ENCODE measurements at places on chromosomes 6 and 20. TPM values are rescaled to one million over a fixed set of nuclear protein-coding genes. Genes with fewer than 3 reads are reported as not detected.

Gene CDH26
- not detected for total RNA-seq

DNA sequence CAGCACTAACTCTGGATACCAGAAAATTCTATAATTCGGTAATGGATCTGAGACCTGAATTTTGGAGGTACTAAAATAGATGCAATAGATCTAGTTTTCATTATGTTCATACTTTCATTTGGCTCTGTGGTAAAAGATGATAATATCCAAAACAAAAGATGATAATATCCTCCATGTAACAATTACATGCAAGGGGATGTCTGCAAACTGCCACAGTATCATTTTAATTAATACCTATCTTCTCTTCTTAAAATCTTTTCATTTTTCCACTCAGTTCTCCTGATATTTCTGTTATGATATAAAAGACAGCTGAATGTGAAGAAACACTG is 15.6 kb downstream of the BTN2A1 start:
- no peak for DNase-seq

DNA sequence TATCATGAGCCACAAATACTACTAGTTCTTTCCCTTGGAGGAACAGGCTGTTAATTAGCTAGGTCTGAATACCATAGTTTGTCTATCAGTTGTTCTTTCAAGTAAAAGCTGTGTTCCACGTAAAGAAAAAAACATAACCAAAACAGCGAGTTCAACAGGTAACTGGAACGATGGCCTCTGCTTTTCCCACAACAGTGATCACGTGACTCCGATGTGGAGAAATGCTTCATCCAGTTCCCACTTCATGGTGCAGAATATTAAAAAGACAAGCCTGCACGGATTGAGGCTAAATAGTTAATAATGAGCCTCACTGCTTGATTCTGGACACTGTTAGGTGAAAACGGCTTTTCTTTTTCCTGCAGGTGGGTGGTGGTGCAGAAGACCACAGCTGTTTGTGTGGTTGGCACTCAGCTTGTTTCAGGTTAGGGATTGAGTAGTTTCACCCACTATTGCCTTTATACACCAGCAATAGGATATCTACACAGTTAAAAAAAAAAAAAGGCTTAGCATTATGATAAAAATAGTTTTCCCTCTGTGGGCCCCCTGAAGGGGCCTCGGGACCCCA is 88.1 kb downstream of the DACT2 start:
- DNase-seq: no peak

Gene VSX1
- not detected for total RNA-seq

- peak; percentile 84 for DNase-seq
Observed at GRCh38 chr6:105810105-105810921, 275.8 kb upstream of the PRDM1 start.

DNA sequence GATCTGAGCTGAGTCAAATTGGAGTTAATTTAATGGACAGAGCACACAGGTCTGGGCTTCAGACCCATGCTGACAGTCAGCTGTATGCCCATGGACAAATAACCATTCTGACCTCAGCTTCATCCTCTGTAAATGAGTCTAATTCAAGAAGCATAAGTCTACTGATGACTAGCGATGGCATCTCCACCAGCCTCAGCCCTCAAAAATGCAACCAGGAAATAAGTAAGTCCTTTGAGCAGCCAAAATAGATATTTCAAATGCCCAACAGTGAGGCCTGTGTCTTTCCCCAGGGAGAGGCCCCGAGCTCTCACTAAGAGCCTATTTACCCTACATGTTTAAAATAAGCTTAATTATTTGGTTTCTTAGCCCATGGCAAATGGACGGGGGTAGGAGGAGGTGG is 114.2 kb upstream of the MTHFD1L start:
- DNase-seq: peak; percentile 33

Gene ANKEF1
- 0.65 TPM for total RNA-seq

- DNase-seq: no peak
Observed at GRCh38 chr6:34068462-34069044, 77.3 kb downstream of the GRM4 start.

- DNase-seq: no peak
Observed at GRCh38 chr6:128284128-128284527, 236.3 kb downstream of the PTPRK start.

DNA sequence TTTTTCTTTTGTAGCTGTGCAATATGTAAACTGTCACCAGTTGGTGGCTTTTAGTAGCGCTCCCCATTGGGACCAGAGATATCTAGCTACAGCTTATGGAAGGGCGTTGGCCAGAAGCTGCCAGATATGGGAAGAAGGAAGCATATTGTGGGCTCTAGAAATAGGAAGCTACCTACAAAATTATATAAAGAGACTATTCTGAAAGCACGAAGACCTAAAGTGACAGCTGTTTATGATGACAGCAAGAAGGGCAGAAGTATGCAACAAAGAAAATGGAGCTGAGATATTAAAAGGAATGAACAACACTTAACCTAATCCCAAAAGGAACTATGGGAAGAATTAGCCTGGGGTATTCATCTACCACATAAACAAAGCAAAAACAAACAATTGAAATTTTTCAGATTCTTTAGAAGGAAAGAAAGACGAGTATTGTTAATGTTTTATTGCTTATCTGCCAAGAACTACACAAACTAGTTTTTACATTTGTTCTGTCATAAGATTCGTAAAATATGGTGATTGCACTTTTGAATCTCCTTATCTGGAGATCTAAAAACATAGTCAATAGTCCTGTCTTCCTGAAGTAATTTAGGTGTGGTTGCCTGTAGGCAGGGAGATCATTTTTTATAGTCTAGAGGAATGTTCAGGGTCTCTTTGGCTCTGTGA is 81.6 kb downstream of the NCOA7 start:
- peak; percentile 30 for DNase-seq

DNA sequence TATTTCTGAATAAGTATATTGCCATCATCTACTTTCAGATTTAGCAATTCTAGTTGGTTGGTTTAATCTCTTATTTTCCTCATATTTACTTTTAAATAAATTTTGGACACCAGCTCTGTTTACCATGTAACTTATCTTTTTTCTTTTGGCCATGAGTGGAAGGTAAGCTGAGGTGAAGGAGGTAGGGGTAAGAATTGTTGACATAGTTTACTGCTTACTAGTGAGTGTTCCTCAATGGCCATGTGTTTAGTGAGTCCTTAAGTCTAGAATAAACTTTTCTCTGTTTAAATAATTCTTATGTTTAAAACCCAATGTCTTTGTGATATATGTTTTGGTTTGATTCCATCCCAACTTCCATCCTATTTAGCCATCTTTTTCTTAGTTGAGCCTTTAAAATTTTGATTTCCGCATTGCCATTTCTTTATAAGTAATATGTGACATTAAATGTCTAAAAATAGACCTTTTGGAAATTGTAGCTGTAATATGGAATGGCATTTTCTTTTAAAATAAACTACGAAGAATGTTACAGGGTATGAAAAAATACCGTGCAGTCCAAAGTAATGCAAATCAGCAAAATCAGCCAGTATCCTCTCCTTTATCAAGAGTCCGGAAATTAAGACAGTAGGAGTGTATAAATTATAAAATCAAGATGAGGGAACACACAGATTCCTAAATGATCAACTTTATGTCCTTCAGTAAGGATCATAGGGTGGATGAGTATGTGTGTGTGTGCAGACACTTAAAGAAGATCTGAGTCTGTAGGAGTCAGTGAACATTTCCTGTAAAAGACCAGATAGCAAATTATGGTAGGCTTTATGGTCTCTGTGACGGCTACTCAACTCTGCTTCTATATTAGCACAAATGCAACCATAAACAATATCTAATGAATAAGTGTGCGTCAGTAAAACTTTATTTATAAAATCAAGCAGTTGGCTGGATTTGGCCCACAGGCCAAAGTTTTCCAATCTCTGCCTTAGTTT is 10.3 kb downstream of the STXBP5 start:
- no peak for DNase-seq

DNA sequence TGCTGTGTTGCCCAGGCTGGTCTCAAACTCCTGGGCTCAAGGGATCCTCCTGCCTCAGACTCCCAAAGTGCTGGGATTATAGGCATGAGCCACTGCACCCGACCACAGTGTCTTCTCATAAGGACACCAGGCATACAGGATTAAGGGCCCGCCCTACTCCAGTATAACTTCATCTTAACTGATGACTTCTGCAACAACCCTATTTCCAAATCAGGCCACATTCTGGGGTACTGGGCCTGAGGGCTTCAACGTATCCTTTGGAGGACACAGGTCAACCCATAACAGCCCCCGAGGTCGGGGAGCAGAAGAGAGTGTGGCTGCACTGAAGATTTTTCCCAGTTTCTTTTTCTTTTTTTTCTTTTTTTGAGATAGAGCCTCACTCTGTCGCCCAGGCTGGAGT is 39.7 kb downstream of the SUN5 start:
- DNase-seq: no peak

- no peak for DNase-seq
Observed at GRCh38 chr6:106772270-106773142, 143.1 kb downstream of the QRSL1 start.

Gene SSTR4
- not detected for total RNA-seq

GRCh38 chr6:131065824-131066171 is 2.8 kb upstream of the EPB41L2 start:
- DNase-seq: no peak

GRCh38 chr20:20003031-20003954 is 13.9 kb upstream of the NAA20 start:
- DNase-seq: peak; percentile 59

DNA sequence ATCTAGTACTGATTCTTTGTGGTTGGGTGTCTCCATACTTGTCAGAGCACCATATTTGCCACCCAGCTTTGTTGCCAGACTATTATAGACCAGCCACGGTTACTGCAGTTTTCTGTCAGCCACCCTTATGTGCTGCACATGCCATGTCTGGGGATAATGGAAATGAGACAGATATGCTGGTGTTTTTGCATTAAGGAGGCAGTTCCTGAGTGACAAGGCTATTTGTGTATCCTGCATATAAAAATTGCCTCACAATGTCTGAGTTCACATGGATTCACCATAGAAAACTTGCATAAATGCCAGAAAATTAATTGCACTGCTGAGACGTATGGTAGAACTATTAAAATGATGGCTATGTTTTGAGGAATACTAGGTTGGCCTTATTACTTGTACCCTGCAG is 51.8 kb downstream of the NKAIN2 start:
- DNase-seq: no peak

Gene SYTL3
- 10.5 TPM for total RNA-seq

Gene ANKRD66
- not detected for total RNA-seq

DNA sequence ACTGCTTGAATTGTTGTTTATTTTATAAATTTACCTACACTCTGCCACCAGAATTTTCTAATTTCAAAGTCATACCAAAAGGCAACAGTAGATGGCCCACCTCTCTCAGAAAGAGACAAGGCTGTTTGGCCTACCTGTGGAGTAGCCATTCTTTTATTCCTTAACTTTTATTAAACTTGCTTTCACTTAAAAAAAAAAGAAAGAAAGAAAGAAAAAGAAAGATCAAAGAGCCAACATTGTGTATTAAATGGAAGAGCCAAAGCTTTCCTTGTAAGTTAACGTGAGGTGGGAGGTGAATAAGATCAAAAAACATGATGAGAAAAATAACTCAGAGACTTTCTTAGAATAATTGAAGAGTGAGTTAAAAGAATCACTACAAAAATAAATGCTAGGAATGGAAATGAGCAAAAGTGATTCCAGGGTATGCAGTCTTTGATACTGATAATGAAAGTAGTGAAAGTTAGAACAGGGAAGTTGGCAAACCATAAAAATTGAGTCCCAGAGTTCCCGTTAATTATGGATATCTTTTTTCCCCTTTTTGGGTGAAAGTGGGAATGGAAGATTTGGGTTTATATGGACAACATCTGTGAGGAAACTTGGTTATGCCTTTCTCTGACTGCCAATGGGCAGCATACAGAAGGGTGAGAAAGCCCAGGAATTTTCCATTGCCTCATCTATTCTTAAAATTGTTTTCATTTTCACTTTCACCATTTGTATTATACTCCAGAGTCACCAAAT is 35.9 kb upstream of the MYB start:
- DNase-seq: peak; percentile 53

GRCh38 chr6:7438011-7438410 is 48.4 kb downstream of the RIOK1 start:
- no peak for DNase-seq

DNA sequence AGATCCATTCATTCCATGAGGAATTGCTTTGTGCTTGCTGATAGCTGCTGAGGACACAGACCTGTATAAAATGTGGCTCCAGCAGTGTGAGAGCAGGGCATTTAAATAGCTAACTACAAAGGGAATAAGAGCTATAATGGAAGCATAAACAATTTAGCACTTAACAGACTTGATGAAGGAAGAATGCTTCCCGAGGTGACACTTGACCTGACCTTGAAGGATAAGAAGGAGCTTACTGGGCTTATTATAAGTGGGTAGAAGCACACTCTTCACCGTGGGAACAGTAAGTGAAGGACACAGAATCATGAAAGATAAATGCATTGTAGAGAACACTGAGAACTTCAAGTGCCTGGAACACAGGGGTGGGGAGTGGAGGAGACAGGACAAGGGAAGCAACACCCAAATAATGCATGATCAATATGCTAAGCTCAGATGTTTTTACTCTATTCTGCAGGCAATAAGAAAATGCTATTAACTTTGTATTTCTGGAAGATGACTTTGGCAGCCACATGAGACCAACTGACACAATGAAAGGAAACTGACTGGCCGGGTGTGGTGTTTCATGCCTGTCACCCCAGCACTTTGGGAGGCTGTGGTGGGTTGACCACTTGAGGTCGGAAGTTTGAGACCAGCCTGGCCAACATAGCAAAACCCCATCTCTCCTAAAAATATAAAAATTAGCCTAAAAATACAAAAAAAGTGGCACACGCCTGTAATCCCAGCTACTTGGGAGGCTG is 84.2 kb downstream of the EPB41L2 start:
- DNase-seq: no peak

DNA sequence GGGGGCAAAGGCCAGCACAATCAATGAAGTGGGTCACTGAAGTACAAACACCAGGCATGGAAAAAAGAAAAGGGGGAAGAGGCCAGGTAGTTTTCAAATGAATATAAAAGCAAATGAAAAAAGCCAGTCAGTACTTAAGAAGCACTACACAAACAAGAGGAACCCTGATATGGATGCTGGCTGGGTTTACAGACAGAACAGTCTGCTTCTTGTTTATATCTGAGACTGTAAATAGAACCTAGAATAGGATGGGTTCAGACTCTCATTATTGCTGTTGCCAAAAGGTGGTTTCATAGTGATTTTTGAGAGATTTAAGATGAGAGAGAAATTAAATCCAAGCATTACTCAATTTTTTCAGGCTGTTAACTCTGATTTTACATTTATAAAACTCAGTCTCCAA is 24.1 kb downstream of the USP45 start:
- DNase-seq: no peak

Data from fibroblast of the aortic adventitia (primary cell).